ENCODE measurements at places on chromosomes 12 and 14.

- no peak for DNase-seq
Measured at GRCh38 chr12:116689521-116689920, 48.3 kb downstream of the SPRING1 start.

- no peak for DNase-seq
Measured at GRCh38 chr14:29278301-29279263, 512.0 kb downstream of the FOXG1 start.

- DNase-seq = no peak
Measured at GRCh38 chr12:105329926-105330282, 587 bp upstream of the C12orf75 start.

DNA sequence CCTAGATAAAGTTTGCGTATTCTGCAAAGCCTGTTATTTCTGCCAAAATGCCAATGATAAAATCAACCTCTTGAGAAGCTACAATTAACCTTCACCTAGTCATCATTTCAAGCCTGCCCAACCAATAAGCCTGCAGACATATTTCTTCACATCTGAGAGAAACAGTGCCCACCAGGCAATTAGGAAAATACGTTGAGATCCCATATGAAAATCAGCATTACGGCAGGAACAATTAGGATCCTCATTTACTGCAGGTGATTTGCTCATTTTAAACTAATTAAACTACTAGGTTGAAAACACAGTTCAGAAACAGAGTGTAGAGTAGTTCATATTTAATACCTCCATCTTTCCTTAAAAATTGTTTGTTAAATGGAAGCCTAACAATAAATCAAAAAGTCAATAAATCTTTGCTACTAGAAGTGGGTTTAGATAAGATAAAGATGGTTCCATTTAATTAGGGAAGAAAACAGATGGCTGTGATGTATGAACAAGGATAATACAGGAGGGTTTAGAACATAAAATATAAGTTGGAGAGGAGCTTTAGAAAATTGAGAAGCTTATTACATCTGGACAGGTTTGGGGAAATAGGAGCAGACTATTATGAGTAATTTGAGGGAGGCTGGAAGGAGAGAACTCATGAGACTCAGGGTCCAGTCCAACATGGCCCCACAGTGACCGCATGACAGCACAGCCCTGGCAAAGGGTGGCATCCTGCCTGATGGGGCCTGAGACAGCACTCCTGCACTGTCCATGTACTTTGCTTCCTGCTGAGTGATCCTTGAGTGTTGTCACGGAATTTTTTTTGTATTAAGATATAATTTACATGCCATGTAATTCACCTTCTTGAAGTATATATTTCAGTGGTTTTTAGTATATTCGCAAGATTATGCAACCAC is 26.9 kb upstream of the PYGL start:
- no peak for DNase-seq

DNA sequence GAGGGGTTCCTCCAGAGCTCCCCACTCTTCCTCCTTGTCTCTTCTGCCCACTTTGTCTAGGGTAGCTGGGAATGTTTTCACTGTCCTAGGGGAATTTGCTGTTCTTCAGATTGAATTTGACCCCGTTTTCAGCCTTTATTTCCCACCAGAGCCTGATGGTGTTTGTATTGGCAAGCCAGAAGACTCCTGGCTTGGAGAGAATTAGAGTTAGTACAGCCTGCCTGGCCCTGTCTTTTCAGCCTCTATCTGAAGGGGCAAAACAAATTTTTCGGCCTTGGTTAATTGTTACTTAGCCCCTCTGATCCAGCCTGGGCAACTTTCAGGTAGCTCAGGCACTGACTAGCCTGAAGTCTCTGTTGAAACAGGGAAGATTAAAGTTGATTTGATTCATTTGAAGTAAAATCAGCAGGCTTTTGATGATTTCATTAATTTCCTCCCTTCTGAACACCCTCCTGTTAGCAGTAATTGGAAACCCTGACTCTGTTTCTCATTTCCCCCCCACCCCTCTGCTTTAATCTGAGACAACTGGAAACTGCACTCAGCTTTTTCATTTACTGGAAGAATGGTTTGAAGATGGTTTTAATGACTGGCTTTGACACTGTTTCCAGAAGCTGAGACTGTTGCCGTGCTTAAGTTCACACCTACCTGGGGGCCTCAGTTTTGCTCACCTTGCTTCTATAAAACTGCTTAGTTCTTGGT is 63.3 kb downstream of the SUSD6 start:
- no peak for DNase-seq

DNA sequence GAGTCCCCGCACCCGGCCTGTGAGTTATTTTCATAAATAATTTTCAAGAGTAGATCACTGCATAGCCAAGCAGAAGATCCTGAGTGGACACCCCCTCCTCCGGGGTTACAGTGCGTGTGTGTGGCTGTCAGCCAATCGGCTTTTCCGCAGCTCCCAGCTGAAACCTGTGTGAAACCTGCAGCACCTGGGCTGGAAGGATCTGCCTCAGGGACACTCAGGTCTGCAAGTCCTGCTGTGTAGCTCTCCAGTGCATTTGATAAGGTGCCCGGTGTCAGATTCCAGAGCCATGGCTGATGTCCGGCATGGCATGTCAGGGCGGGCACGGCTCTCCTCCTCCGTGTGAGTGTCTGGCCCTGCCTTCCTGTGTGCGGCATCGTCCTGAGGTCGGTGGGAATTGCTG is 124.8 kb downstream of the GLT1D1 start:
- DNase-seq = no peak

DNA sequence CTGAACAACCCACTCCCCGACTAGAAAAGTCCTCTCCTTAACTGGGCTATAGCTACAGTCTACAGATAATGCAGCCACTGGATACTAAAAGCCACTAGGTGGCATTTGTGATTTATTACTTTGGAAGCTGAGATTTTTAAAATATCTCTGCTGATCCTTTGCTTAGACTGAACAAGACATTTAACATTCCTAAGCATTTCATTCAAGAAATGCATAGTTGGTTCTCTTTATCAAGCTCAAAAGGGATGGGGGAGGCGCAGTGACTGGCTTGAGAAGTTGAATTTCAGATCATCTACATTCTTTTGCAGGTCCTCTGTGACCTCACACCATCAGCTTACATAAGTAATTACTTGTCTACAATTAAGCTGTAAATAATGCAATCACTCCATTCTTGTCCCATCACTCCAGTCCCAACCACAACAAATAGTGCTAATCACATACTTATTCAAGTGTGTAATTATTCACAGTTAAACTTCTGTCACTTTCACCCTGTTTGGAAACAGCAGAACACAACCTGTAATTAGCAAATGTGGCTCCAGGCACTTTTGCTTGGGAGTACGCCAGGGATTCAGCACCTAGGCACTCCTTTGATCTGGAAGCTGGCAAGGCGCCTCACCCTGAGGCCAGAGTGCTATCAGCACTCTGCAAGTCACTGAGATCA is 203.6 kb downstream of the NOVA1 start:
- no peak for DNase-seq

- no peak for DNase-seq
Measured at GRCh38 chr12:13716119-13716518, 265.3 kb downstream of the GRIN2B start.

GRCh38 chr14:24388474-24389179 is 10.2 kb upstream of the NYNRIN start:
- DNase-seq = no peak

DNA sequence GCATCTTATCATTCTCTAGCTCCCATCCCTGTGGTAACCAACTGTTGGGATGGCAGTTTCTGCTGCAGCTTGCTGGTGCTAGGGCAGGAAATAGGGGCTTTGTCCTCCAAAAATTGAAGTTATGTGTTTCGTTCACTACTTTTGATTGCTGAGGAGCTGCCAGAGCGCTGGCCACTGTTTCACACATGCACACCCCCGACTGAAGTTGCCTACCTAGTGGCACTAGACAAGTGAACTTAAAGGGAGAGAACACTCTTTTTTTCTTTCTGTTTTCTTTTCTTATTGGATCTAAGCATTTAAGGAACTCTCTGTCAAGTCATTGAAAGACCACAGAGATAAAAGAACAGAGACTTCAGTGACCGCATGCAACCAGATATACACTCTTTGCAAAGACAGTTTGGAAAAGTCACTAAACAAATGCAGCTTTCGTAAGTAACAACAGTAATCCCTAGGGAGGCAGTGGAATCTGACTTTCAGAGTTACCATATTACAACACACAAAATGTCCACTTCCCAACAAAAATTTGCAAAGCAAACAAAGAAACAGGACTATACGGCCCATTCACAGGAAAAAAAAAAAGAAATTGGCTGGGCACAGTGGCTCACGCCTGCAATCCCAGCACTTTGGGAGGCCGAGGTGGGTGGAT is 12.0 kb downstream of the TFCP2 start:
- DNase-seq = no peak

DNA sequence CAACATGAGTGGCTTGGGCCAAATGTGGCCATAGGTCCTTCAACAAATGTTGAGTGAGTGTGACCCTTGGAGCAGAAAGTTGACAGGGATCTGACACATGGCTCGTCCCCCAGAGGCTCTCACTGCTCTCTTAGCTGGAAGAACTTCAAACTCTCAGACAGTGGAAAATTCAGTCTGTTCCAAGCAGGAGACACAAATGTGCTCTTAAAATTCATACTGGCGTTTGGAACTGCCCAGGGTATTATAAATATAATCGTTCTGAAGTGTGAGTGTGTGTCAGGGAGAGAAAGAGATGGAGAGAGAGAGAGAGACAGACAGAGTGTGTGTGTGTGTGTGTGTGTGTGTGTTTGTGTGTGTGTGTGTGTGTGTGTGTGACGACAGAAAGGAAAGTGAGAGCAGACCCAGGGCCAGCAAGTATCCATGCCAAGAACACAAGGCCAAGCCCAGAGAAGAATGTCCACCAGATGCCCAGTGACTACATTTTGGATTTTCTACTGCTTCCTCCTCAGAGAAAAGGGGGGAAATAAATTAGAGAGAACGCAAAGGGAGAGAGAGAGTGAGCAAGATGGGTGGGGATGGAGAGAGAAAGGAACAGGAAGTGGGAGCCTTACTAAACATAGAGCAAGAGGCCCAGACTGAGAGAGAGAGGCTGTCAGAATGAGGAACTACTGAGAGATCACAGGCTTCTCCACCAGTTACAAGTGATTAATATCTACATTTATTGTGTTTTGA is 193.6 kb upstream of the NUDT4 start:
- DNase-seq = no peak

DNA sequence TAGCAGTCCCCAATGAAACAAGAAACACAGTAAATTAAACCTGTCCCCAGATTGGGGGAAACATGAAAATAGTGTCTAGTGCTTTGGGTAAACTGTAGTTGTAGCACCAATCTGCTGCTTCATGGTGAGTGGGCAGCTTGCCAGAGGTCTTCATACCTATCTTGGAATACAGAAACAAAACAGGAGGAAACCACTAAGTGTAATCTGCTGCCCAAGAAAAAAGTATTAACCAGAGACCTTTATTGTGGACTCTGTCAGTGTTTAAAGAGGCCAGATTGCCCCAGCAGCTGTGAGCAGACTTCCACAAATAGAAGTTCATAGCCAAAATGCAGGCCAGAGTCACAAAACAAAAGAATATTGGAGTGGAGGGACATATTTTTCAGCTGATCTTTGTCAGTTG is 2.3 kb downstream of the ISCU start:
- peak; percentile 41 for DNase-seq

GRCh38 chr14:93712838-93713724 is 75.2 kb downstream of the PRIMA1 start:
- no peak for DNase-seq

GRCh38 chr12:65668981-65669695 is 155.1 kb upstream of the HMGA2 start:
- no peak for DNase-seq

DNA sequence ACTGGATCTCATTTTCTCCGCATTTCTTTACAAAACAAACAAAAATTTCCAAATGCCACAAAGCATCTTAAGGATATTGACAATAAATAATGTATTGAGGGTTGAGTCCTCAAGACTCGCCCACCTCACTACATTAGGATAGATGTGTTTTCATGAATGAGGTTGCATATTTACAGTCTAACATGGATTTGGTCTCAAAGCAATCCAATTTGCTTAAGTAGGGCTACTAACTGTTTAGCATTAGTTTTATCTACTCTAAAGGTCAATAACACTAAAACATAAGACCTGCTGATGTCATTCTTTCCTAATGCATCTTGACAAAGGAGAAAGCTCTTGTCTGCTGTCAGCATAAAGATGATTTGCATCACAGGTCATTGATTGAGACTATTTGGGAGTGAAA is 82.4 kb downstream of the PTPRR start:
- DNase-seq = no peak

DNA sequence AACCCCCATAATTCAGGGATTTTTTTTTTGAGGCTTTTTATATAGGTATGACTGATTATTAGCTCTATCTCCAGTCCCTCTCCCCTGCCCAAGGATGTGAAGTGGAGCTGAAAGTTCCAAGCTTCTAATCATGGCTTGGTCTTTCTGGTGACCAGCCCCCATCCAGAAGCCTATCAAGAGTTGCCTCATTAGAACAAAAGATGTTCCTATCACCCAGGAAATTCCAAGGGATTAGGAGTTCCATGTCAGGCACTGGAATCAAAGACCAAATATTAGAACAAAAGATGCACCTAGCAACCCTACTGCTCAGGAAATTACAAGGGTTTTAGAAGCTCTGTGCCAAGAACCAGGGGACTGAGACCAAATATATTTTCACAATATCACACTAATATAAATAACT is 29.9 kb downstream of the LRP6 start:
- DNase-seq = no peak

GRCh38 chr12:124849382-124849781 is 14.3 kb downstream of the SCARB1 start:
- no peak for DNase-seq

DNA sequence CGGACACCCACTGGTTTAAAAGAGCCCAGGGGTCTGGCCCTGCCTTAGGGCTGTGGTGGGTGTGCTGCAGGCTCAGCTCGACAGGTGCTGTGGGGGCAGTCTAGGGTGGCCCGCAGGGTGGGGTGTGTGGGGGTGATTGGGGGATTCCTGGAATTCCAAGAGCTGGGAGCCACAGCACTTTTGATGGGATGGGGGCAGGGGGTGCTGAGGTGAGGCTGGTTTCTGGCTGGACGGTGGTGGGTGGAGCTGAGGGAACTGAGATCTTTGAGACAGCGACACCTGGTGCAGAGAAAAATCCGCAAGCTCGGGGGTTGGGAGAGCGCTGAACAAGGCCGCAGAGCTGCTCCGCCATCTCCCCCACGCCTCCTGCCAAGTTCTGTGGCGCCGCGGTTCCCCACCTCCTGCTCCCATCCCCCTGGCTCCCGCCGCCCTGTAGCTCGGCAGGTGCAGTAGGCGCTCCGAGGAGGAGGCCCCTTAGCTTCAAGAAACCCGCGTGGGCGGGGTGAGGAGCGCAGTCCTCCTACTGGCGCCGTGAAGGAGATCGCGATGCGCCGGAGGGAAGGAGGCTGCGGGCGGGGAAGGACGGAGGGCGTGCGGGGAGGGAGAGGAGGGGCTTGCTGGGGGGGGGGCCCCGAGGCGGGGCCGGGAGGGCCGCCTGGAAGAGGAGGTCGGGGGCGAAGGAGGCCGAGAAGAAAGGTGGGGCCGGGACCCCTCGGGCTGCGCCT is 1.3 kb upstream of the TEDC1 start:
- DNase-seq = peak; percentile 88

Data from BE2C (cell line).